Skin of body (tissue), 3 donors: ENCODE measurements at places on chromosomes 11 and 22. TPM values are rescaled to one million over a fixed set of nuclear protein-coding genes. Genes with fewer than 3 reads are reported as not detected.

KRTAP5-7 gene
- 0.89 TPM for total RNA-seq

DNA sequence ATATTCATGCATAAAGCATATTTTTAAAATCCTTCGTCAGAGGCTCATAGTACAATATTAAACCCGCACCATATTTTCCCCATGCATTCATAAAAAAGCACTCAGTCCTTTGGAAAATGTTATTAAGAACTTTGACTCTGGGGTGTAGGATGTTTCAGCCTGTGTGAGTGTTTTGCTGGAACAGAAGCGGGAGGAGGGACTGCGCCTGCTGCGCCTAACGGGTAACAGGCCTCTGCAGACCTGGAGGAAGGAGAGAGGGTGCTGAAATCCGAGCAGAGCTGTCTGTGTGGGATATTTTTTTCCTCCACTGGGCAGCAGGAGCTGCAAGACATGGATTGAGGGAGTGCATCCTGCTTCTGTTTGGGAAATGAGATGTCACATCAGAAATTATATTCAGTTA lies 483.0 kb downstream of the BRD1 start:
- no peak for DNase-seq

- no peak for DNase-seq
Measured at GRCh38 chr11:8408151-8408941, 144.7 kb upstream of the LMO1 start.

KCNK4 gene
- total RNA-seq = not detected

- DNase-seq = no peak
Measured at GRCh38 chr11:129277198-129277843, 85.2 kb upstream of the ARHGAP32 start.

DNA sequence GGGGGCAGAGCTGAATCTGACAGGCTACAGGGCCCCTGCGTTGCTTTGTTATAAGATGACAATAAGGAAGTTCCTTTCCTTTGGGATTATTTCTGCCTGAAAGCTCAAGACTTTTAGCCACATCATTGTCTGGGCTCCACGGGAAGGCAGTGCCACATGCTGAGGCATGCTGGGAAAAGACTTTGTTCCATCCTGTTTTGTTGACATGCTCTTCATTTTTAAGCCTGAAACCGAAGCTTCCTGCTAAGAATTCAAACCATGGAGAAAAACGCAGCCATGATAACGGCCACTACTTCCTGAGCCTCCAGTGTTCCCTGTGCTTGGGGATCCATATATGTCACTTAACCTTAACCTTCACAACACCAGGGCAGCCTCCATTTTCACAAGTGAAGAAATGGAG lies 5.5 kb upstream of the TCF20 start:
- no peak for DNase-seq

BARX2 gene
- total RNA-seq = 12.3 TPM

- no peak for DNase-seq
Measured at GRCh38 chr11:17479284-17480214, 2.9 kb upstream of the ABCC8 start.
